ENCODE measurements at places on chromosomes 5 and 9.

DNA sequence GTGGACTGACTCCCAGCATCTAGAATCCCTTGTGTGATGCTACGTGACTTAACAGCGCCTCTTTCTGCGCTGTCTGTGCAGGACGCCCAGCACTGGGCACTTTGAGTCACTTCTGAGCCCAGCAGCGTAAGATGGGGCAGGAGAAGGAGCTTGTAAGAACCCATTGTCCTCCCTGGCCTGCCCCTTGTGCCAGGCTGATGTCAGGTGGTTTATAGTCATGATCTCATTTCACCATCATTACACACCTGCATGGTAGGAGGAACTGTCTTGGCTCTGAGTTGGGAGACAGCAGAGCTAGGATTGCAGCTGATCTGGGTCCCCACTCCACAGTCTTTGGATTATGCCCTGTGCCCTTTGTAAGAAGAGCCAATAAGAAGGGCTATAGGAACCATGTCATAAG is 12.2 kb downstream of the ERGIC1 start:
- no peak for DNase-seq

DNA sequence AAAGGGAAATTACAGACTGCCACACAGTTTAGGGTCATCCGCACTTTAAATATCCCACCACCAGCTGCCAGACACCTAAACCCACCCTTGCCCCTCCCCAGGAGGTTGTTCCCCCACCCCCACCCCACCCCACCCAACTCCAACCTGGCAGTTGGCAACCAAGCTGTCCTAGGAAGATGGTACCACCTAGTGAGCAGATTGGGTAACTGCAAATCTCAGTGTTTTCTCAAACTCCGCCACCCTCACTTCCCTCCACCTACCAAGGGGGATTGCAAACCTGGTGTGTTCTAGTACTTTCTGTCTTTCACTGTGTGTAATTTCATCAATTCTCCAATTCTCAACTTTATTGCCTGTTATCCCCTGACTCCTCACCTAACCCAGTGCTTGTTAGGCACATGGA is 323.8 kb upstream of the IRX2 start:
- no peak for DNase-seq

- no peak for DNase-seq
Observed at GRCh38 chr5:148735301-148735835, 81.0 kb upstream of the HTR4 start.

GRCh38 chr5:142697356-142698255 is 11.7 kb upstream of the FGF1 start:
- no peak for DNase-seq

- DNase-seq = no peak
Observed at GRCh38 chr5:34676416-34676815, 20.3 kb downstream of the RAI14 start.

DNA sequence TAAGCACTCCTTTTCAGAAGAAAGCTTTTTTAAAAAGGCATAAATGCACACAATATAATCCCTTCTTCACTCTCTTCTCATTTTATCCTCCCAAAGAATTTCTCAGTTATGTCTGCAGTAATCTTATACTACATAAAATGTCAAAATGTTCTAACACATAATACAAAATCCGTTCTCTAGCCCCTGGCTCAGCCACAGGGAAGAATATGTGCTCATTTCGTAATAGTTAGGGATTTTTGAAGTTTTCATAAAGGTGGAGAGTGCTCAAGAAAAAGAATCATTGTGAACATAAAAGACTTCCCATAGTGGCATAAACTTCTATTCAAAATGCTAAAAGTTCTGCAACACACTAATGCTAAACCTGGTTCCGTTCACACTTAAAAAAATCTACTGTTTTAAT is 1410.7 kb upstream of the C9orf72 start:
- DNase-seq = no peak

GRCh38 chr5:15367489-15367888 is 132.5 kb upstream of the FBXL7 start:
- DNase-seq = no peak

DNA sequence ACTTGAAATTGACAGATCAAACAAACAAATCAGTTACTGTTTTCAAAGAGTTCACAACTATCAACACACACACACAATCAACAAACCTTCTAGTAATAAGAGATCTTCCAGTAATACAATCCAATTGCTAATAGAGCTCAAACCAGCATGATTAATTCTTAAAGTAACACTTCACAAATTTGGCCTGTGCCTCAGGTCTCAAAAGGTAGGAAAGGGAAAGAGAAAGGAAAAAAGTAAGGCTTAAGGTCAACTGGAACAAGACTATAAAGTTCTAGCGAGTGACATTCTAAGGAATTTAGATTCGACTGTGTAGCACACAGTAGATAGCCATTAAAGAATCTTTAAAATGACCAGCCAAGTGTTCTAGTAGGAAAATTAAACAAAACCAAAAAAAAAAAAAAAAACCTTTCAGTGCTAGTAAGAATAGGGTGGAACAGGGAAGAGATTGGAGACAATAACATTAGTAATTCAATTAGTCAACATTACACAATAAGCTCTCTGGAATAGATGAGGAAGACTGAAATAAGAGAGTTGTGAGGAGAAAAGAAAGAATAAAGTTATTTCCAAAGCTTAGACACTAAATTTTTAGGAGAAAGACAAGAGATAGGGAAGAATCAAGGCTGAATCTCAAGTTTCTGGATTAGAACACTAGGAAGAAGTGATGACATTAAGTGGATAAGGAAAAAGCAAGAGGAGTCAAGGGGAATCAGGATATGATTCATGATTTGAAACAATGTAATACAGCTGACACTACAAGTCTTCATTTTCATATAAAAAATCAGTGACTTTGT is 86.1 kb downstream of the FBXL17 start:
- DNase-seq = peak; percentile 22

DNA sequence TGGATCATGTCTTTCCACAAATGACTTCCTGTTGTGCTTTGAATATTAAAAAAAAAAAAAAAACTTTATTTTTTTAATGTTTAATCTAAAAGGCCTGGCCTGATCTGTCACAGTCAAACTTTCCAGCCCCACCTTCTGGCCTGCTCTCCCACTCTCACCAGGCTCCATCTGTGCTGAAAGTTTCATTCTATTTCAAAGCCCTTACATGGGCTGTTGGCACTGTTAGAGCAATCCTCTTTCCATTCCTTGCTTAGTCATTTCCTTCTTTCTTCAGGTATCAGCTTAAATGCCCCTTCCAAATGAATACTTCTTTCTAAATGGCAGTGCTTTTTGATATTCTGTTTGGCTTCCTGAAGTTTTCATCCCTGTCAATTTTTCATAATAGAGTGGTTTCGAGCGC is 1104.8 kb upstream of the C9orf72 start:
- DNase-seq = no peak

DNA sequence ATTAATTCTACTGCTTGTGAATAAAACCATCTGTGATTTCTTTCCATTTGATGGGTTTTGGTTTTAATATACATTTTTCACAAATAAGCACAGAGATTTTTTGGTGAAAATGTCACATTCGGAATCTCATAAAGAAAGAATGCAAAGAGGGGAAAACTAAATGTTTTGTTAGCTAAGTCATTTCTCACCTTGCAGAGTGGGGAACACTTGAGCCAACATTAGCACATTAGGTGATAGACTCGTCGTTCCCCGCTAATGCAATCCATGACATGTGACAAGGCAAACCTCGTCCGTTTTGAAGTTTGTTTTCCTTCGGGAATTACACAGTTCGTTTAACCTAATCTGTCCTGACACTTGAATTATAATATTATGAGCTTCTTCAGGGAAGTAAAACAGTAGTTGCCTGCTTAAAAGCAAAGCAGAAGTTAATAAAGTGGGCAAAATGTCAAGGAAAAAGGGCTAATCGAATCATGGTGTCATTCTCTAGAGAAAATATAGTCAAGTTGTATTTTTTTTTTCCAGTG is 95.8 kb upstream of the LMX1B start:
- no peak for DNase-seq

GRCh38 chr9:107847978-107848964 is 358.7 kb upstream of the KLF4 start:
- no peak for DNase-seq

- DNase-seq = no peak
Observed at GRCh38 chr5:111439473-111440075, 72.8 kb downstream of the STARD4 start.

- no peak for DNase-seq
Observed at GRCh38 chr9:89448821-89449220, 49.1 kb downstream of the SEMA4D start.

Data from Panc1 (cell line).